Dorsolateral prefrontal cortex (tissue), 122 donors: ENCODE measurements at places on chromosomes 2 and 18.

DNA sequence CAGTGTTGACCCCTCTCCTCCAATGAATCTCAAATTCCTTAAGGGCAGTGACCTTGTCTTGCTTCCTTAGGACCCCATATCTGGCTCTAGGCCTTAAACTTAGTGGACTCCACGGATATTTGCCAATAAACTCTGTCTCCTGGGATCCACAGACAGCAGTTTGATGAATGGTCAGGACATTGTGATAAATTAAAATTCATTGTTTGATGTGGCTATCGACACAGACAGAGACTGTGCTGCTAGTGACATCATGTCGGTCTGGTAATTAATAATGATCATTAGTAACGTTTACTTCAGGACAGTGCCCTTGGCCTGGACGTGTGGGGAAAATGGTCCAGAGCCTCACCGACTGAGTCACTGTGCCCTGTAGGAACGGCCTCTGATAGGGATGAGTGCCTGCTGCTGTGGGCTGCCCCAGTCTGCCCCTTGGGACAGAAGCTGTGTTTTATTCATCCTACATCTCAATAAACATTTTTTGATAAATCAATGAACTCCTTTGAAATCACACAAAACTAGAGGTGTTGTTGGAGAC lies 5.2 kb upstream of the SLC35F6 start:
- DNase-seq = no peak

DNA sequence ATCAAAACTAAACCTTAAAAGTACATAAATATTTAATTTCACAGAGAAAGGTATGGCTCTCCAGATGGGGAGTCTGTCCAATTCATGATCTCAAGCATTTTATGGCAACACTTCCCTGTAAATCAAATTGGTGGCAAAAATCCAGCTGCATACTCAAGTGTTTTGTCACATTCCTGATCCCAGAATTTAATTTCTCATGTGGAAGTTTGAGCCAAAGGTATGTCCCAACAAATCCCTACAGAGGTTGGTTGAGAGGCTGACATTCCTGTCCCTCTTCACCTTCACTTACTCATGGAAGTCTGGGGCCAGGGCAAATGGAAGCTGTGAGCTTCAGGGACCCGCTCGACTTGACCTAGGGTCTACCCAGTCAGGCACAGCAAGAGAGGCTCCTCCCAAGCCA lies 17.7 kb downstream of the KLF7 start:
- DNase-seq = no peak

- DNase-seq = no peak
Measured at GRCh38 chr2:191296083-191297006, 51.1 kb downstream of the MYO1B start.

DNA sequence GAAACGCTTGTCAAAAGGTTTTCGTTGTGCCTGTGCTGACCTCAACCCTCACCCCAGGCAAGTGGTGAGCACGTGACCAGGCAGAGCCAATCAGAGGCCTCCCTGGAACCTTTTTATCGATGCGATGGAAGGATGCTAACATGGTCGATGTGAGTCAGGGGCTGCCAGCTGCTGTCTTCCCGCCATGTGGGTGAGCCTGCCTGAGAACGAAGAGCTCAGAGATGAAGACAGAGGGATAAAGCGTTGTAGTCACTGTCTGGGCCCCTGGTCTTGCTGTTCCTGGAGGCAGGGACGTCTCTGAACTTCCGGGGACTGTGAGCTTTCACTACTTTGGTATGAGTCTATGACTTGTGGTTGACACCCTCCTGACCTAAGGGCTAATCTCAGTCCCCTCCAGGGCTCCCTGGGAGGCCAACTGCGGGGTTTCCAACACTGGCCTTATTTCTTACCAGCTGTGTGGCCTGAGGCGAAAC lies 18.6 kb downstream of the DNMT3A start:
- no peak for DNase-seq

- DNase-seq = no peak
Measured at GRCh38 chr2:152473151-152473857, 138.3 kb downstream of the FMNL2 start.

GRCh38 chr2:103249462-103249861 lies 487.6 kb downstream of the TMEM182 start:
- DNase-seq = no peak

GRCh38 chr2:53438100-53438499 lies 329.5 kb upstream of the CHAC2 start:
- no peak for DNase-seq

GRCh38 chr2:206189691-206190090 lies 30.0 kb downstream of the EEF1B2 start:
- no peak for DNase-seq

GRCh38 chr2:108854484-108854883 lies 67.9 kb downstream of the CCDC138 start:
- DNase-seq = no peak

DNA sequence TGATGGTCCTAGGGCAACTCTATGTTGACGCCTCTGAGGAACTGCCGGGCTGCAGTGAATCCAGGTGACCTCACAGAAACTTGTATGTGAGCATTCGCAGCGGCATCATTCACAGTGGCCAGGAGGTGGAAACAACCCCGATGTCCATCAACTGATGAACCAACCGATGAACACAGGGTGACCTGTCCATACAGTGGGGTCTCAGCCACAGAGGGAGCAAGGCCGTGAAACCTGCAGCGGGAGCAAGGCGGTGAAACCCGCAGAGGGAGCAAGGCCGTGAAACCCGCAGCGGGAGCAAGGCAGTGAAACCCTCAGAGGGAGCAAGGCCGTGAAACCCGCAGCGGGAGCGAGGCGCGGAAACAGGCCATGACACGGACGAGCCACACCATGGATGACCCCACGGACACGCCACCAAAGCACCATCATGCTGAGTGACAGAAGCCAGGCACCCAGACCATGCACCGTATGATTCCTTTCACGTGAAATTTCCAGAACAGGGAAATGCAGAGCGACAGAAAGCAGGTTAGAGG lies 63.0 kb downstream of the PARD6G start:
- DNase-seq = no peak

- no peak for DNase-seq
Measured at GRCh38 chr18:59689756-59690155, 7.5 kb downstream of the CCBE1 start.

GRCh38 chr2:150531591-150531990 lies 44.1 kb upstream of the RND3 start:
- DNase-seq = no peak

DNA sequence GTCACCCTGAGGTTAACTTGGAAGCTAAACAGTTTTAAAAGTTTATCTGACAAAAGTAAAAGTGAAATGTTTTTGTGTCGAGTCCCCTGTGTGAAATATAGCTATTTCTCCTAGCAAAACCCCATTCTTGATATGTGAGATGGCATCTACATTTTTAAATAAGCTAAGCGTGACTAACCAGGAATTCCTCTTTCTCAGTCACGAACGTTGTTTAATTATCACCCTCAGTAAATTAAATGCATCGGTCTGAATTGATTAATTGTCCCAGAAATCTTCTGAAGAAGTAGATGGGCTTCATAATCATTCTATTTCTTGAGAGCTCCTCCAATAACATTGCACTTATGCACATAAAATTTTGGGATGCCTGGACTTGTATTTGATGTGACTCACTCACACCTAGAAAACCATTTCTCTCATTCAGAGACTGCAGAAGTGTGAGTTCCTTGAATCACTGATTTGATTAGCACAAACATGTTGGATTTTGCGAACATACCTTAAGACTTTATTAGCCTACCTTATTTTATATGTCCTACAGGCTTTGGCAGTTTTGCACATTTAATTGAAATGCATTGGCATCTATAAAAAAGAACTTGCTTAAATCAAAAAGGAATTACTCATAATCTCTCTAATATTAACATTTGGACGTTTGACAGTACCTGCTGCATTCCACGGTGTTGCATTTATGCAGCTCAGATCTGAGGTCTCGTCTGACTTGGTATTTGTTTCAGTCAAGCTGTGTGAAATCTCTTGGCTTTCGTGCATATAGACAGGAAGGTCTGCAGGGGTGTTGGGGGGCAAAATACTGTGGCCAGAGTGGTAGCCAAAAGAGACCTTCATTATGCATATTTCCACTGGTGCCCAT lies 475.2 kb downstream of the EPHA4 start:
- no peak for DNase-seq

DNA sequence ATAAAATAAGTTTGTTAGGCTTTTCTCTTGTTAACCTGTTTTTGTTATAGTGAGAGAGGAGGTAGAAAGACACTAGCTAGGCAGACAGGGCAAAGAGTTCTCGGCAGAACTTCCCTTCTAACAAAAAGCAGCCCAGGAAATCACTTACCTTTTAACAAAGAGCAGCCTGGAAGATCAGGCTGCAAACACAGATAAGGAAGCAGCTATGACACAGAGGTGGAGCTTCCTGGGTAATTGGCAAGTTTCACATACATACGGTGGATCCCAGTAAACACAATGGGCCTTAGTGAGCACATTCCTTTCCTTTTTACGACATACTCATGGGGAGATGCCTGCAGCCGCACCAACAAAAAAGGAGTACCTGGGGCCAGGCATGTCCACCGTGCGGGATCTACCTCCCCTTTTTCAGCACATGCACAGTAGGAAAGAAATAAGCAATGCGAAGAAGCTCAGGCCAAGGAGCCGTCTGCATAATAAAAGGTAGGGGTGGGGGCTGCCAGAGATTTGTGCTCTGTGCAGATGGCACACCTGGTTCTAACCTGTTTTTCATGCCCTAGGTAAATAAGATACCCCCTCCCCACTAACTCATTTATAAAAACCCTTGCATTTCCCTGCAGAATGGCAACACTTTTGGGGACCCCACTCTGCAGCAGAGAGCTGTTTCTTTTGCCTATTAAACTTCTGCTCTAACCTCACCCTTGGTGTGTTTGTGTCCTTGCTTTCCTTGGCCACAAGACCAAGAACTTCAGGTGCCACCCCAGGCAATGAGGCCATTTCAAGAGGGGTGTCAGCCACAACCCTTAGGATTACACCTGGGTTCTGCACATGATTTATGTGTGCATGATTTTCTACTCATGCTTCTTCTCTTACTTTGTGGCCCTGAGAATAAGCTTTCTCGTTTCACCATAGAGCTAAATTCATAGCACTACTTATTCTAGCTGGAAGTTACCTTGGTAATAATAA lies 26.5 kb downstream of the MDH1 start:
- no peak for DNase-seq

DNA sequence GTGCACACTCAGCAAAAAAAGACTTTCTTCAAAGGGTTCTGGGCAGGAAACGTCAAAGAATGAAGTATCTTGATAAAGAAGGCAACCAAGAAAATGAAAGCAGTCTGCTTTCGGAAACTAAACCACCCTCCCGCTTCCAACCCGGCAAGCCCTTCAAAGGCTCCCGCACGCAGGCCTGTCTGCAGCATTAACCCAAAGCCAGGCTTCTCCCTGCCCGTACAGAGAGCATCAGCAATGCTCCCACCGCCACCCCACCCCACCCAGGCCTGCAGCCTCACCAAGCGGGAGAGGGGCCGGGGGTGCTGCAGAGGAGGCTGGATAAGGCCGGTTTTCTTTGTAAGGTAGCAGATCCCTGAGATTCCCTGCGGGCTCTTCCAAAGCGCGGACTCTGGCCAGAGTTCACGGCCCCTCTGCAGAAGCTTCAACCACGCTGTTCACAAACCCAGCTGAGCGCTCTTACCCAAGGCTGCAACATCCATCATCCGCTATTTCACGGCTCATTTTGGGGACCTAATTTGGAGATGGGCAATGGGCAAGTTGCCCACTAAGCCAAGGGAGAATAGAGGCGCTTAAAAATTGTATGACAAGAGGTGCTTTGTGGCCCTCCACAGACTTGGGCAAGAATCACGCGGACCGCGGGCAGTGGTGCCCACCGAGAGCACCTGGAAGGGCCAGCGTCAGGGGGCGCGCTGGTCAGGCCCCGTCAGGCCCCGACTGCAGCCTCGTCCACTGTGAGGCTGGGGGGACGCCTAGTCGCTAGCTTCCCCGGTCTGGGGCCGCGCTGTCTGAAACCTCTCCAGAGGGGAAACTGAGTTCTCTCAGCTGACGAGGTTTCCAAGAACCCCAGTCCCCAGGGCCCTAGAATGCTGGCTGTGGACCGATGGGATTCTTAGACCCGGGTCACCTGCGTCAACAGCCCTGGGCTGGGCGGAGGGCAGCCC lies 225.4 kb upstream of the ID2 start:
- DNase-seq = no peak

GRCh38 chr18:13216711-13217465 lies 1.7 kb upstream of the LDLRAD4 start:
- peak; percentile 54 for DNase-seq

DNA sequence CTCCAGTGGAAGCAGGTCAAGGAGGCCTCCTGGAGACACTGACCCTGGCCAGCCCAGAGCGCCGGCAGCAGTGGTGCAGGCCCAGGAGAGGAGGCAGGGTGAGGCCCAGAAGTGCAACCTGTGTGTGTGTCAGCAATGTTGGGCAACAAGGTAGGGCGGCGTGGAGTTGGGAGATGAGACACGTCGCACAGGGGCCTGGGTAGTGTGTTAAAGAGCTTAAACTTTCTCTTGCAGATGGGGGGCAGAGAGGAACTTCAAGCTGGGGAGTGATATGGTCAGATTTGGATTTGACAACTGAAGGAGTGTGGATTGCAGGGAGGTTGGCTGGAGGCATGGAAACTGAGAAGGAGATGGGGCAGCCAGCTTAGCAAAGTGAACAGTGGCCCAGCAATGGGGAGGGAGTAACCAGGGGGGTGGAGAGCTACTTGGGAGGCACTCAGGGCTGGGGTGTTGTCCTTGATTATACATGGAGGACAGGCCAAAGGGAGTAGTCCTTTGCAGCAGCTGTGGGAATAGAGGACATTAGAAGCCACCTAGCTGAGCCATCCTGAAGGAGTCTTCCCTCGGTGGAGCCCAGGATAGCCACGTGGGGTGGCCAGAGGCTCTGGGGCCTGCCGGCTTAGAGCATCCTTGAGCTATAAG lies 278.6 kb upstream of the HS6ST1 start:
- DNase-seq = no peak

GRCh38 chr18:55485666-55486065 lies 102.3 kb downstream of the TCF4 start:
- DNase-seq = no peak

DNA sequence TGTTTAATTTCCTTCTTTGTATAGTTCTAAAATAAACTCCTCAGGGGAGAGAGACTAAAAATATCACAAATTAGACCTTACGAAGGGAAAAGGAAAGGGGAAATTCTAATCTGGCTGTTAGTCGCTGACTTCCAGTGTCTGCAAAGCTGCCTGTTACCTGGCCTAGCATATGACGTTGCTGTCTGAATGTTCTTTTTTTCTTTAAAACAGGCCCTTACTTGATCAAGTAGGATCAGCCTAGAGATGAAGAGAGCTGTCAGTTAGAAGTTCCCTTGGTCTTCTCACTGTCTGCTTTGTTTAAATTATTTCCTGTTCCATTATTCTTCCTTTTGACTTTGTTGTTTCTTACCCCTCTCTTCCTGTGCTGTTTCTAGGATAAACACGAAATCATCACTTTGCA lies 11.2 kb downstream of the NCK2 start:
- no peak for DNase-seq

- no peak for DNase-seq
Measured at GRCh38 chr2:29759360-29759759, 162.0 kb downstream of the ALK start.

DNA sequence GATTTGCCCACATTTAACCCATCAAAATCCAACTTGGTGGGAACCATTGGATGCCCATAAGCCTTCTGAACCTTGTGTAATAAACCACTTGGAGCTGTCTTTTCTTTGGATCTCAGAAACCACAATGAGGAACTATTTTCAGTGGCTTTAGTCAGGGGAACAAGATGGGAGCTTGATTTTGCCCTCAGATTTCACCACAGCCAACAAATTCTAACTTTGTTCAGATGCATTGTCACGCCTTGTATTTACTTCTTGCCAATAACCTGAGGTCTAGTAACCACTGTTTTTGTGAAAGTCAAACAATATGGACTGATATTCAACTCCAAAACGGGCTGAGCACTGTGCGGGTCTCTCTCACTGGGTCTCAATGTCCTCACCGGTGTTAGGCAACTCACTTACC lies 508.2 kb downstream of the TNS1 start:
- DNase-seq = no peak

- no peak for DNase-seq
Measured at GRCh38 chr2:39696838-39697237, 31.1 kb downstream of the TMEM178A start.
